Fibroblast of lung (primary cell): ENCODE measurements at places on chromosomes 6 and 20. TPM values are rescaled to one million over a fixed set of nuclear protein-coding genes. Genes with fewer than 3 reads are reported as not detected.

Gene BPI
- total RNA-seq = not detected in 2 replicates

Gene WFDC10B
- total RNA-seq = not detected in 2 replicates

Gene ADAM33
- 37.2 and 67.9 TPM in 2 replicates for total RNA-seq

Gene ULBP1
- 0.26 and 0.83 TPM in 2 replicates for total RNA-seq

Gene DEF6
- total RNA-seq = 0.33 and 0.51 TPM in 2 replicates

Gene RNF182
- total RNA-seq = 2.5 and 2.6 TPM in 2 replicates

Gene MYMX
- total RNA-seq = not detected in 2 replicates

Gene IL20RA
- total RNA-seq = 0.33 and 0.77 TPM in 2 replicates

Gene SGK2
- total RNA-seq = 0.26 and 0.66 TPM in 2 replicates

Gene LY6G6F
- total RNA-seq = not detected in 2 replicates

Gene SPATA25
- total RNA-seq = 1.5 and 3.6 TPM in 2 replicates

Gene STMND1
- not detected in 2 replicates for total RNA-seq

Gene TUBB
- total RNA-seq = 432 and 551 TPM in 2 replicates

Gene TUBB1
- total RNA-seq = under 0.01 TPM in 2 replicates

Gene PLN
- total RNA-seq = 1.0 and 2.0 TPM in 2 replicates

Gene ZNF217
- 13.4 and 22.0 TPM in 2 replicates for total RNA-seq

Gene PSORS1C2
- not detected in 2 replicates for total RNA-seq

Gene EYS
- under 0.01 TPM in 1 of 2 replicates, not detected in the other for total RNA-seq

Gene TFAP2D
- not detected in 2 replicates for total RNA-seq

Gene SLC12A5
- 0.26 and 0.50 TPM in 2 replicates for total RNA-seq
